A549 (cell line): ENCODE measurements at places on chromosomes 5 and 9. TPM values are rescaled to one million over a fixed set of nuclear protein-coding genes. Genes with fewer than 3 reads are reported as not detected.

The SHC3 gene
- polyA plus RNA-seq = 0.37 to 0.88 TPM (median 0.54 TPM) in 3 replicates

The ZBTB34 gene
- polyA plus RNA-seq = 3.5 to 4.1 TPM (median 4.0 TPM) in 3 replicates

The PPP1R26 gene
- 10.9 to 12.7 TPM (median 11.4 TPM) in 3 replicates for polyA plus RNA-seq

The HRCT1 gene
- polyA plus RNA-seq = 0.22 to 0.41 TPM in 2 of 3 replicates, not detected in the other

The KIF2A gene
- polyA plus RNA-seq = 44.5 to 47.1 TPM (median 46.6 TPM) in 3 replicates

GRCh38 chr5:140631831-140632365, 1.1 kb downstream of the CD14 start:
- DNase-seq = no peak

GRCh38 chr5:158063052-158063451, 204.1 kb upstream of the CLINT1 start:
- DNase-seq = no peak

GRCh38 chr5:56985936-56986625, 34.2 kb upstream of the MIER3 start:
- no peak for DNase-seq

DNA sequence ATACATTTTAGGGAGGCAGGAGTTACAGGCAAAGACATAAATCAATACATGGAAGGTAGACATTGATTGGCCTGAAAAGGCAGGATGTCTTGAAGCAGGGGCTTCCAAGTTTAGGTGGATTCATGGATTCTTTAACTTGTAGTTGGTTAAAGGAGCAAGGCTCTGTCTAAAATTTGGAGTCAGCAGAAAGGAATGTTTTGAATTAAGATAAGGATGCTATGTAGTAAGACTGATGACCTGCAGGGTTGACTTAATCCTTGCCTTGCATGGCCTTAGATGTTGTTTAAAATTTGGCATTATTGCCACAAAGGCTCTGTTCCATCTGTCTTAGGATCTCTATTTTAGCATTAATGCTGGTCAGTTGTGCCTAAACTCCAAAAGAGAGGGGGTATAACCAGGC, 171.3 kb downstream of the C5orf15 start:
- DNase-seq = no peak

DNA sequence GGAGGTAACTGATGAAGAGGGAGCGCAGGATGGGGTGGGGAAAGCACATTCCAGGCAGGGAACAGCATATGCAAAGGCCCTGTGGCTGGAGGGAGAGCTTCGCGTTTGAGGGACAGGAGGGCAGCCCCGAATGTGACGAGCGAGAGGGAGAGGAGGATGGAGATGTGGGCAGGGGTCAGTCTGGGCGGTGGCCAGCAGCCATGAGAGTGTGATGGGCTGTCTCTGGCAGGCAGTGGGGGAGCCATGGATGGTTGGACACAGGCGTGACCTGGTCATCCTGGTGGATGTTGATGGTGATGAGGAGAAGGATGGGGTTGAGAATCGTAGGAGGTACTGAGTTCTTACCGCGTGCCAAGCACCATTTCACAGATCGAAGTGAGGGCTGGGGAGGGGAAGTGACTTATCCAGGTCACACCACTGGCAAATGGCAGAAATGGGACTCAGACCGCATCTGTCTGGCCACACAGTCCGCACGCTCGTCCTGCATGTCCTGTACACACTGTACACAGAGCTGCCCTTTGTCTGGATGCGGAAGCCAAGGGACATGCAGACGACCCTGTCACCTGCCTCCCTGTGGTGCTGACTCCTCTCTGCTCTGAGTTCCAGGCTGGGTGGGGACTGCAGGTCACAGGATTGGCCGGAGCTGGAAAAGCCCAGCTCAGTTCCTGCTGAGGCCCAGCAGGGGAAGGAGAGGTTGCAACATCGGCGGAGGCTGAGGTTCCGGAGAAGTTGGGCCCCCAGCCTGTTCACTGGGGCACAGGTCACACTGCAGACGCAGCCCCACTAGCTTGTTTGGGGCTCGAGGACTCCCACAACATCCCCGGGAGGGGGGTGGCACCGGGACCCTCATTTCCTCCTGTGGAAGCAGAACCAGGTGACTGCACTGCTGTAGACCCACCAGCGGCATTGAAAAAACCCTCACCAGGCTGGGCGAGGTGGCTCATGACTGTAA, 165.6 kb upstream of the IER5L start:
- no peak for DNase-seq

DNA sequence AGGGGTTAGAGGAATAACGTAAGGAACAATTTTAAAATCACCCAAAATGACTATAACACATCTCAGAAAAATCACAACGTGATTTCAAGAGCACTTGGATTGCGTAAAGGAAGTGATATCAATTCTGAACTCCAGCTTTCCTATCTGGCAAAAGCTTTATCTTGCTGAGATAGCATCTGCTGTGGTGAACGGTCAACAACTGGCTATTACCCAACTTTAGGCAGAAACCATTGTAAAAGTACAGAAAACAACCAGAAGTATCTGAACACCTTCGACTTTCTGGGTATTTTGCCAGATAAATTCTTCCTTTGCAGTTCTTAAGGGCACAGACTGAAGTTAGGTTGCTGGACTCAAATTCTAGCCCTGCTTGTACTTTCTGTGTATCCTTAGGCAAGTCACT, 9.2 kb downstream of the ABLIM3 start:
- DNase-seq = no peak
